ENCODE measurements at places on chromosomes 4 and X.
A peak's percentile ranks its signal among the peaks of the same experiment; 100 is the strongest.

DNA sequence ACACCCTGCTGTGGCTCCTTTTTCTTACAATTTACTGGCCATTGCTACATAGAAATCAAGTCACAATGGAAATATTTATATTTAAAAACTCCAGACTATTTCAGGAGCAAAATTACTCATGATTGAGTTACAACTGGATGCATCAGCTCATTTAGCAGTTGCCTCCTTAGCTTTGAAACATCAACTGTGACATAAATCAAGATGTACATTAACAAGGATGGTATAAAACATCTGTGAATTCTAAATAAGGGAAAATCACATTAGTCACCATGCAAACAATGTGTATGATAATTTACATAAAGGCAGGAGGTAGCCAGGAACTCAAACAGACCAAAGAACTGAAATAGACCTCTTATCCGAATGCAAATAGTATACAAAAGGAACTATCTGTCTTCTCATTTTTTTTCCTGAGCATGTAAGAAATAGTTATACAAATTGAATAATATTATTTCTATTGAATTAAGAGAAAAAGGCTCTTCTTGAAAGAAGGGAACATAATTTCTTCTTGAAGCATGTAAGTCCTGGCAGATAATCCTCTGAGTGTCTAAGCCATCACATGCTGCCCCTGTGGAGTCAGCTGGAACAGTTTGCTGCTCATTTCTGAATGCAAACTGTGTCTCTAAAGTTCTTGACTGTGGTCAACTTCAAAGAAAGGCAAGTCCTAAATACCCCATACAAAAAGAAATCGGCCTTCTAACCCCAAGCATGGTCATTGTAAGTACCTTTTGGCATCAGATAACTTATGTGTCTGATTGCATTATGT lies 151.2 kb downstream of the NAA11 start:
- no peak for DNase-seq

GRCh38 chrX:26442340-26442739 lies 226.4 kb downstream of the MAGEB5 start:
- no peak for DNase-seq

GRCh38 chr4:40197879-40198689 lies 1.3 kb downstream of the RHOH start:
- DNase-seq, result peak; percentile 62

DNA sequence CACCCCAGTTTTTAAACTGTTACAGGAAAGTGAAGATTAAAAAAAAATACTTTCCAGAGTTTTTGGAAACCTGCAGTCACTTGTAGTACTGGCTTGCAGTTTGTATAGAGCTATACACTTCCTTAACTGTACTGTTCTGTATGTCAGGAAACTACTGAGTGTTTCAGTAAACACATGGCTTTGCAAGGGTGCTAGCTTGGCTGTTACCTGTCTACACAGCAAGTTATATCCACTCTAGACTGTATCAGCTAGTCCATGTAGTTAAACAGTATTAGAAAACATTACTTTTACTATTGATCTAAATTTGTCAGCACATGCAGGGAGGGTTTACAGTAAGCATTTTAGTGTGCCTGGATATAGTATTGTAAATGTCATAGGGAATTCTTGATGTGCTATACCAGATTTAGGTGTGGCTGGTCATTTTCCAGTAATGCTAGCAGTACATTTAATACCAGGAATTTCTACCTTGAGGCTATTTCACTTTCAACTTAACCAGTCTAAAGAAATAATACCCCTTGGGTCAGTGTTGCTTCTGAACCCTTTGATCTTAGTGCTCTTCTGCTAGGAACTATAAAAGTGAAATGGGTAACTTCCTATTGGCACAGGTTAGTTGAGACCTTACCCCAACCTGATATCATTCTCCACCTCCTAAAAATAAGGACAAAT lies 192.3 kb upstream of the ANKRD50 start:
- no peak for DNase-seq

- no peak for DNase-seq
These were observed 25.7 kb downstream of the USP53 start for GRCh38 chr4:119238068-119238722.

DNA sequence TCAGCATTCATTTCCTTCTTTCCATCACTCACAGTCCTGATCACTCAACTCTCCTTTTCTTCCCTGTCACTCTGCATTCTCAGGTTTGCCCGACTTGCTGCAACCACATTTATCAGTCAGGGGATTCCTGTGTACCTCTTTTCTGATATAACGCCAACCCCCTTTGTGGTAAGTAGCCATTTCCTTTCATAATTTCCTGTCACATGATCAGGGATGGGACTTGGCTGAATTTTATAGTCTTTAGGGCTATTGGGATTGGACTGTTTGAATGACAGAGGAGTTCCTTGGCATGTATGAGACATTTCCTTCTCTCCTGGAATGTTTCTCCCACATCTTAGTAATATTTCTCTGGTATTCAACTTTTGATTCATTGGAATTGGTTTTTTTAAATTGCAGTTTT lies 11.0 kb downstream of the PGM2 start:
- no peak for DNase-seq

- DNase-seq, result no peak
These were observed 3.5 kb downstream of the BEND4 start for GRCh38 chr4:42149004-42149403.

DNA sequence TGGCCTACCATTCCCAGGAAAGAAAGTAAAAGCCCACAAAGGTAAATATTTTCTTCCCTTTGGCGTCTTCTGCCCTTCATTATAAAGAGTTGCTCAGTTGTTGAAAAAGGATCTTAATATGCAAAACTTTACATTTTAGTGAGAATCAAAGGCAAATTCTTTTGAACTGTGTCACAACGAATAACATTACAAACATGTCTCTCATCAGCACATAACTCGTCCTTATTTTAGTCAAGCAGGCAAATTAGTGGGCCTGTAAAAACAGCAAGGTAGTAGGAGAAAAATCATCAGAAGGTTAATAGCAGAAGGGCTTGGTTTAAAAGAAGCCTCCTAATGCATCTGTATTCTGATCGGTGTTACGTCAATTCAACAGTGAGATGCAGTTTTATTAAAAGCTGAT lies 647.3 kb upstream of the DIPK2B start:
- DNase-seq, result no peak

DNA sequence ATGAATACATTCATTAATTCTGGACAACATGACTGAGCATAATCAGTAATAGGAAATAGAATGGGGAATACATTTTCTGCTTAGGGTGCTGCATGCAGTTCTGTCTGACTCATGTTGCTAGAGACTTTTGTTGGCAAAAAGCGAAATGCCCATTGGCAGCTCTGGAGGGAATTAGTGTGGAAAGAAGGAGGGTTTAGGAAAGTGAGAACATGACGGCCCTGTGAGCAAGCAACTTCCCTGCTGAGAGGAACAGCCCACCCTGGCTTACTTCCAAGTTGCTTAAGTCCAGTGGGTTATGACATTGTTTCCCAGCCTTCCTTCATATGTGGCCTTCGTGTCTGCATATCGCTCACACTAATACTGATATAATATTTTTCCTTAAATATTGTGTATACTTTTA lies 13.8 kb downstream of the MAD2L1 start:
- no peak for DNase-seq

- no peak for DNase-seq
These were observed 261.7 kb upstream of the FAM241A start for GRCh38 chr4:111883557-111883999.

- no peak for DNase-seq
These were observed 2277.7 kb upstream of the AGA start for GRCh38 chr4:179719766-179720450.

DNA sequence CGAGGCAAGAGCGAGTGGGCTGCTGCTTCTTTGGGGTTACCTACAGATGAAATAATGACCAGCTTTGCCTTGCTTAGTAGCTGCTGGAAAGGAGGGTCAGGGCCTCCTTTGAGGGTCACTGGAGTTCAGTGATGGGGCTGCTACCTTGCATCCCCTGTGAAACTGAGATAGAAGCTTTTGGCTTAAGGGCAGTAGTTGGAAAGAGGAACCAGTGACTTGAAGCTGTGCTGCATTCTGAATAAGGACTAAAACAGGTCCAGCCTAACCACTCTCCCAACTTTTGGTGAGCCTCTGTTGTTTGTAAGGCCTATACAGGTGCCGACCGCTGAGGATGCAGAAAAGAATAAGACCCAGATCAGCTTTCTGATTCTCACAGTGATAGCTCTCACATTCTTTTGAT lies 41.2 kb downstream of the RASL11B start:
- no peak for DNase-seq

DNA sequence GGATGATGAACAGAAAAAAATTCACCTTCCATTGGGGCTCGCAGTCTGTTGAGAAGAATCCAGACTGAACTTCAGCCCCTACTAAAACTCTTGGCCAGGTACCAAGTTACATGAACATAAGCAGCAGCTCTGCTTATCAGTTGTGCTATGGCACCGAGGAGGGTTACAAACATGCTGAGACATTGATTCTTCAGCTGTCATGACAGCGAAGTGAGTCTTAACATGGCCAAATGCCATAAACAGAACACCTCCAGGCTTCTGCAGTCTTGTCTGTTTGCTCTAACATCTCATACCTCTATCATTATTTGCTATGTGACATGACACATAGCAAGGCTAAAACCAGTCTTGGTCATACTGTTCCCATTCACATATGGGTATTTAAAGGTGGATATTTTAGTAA lies 521.5 kb downstream of the GRID2 start:
- no peak for DNase-seq

- DNase-seq, result no peak
These were observed 53.6 kb downstream of the LIN54 start for GRCh38 chr4:82957045-82957444.

DNA sequence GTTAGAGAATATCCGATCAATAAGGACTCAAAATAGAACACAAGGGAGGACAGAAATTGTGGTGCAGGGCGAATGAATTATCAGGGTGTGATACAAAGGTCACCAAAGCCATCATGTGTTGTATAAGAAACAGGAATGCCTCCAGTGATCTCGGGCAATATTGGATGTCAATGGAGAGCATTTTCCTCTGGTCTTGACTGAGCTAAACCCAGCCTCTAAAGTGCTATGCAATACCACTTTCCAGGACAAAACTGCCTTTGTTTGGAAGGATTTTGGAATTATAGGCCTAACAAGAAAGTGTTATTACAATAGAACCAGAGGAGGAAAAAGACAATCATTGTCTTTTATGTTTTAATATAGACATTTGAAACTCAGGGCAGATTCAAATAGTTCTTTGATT lies 281.7 kb downstream of the CHM start:
- no peak for DNase-seq

DNA sequence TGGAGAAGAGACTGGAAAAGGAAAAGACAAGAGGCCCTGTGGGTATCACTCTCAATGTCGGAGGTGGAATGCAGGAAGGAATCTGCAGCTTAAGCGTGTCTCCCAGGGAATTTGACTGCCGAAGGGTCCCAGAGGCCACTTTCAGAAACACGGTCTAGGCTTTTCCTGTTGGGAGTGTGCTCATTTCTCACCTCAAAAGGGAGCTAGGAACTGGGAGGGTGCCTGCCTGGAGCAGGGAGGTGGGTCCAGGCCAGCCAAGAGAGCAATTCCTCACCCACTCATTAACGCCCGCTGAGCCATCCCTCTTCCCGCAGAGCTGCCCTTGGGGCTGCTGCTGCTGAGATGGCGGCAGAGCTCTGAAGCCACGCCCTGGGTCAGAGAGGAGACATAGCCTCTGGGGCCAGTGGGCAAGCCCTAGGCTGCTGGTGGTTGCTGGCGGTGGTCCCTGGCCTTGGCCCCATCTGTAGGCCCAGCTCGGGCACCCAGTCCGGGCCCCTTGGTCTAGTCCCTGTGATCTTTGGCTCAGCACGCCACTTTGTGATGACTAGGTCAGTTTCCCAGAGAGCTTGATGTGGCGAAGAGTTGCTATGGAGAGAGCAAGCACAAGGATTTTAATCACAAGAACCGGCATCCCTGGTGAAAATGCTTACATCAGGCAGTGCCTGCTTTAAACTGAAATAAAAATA lies 4.1 kb downstream of the ZNF185 start:
- DNase-seq, result no peak

DNA sequence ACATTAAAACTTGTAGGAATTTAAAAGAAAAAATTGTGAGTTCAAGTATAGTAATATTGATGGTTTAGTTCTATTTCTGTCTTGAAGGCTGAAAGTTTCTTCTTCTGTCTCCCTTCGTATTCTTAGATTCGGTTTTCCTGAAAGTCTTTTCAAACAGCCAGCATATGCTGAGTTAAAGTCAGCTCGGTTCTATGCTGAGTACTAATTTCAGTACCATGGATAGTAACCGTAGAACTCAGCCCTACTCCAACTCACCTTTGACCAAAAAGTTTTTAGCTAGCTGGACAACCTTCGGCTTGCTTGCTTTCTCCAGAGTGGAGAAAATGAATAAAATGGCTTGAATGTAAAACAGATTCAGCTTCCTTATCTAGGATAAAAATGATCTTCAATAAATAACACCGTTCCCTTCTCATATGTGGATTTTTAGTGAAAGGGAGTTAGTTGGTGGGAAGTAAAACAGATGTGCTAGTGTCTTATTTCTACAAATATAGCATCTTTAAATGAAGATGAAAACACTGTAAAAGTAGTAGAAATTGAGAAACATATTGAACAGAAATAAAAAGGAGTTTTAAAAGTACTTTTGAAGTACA lies 5.2 kb downstream of the POU4F2 start:
- no peak for DNase-seq

DNA sequence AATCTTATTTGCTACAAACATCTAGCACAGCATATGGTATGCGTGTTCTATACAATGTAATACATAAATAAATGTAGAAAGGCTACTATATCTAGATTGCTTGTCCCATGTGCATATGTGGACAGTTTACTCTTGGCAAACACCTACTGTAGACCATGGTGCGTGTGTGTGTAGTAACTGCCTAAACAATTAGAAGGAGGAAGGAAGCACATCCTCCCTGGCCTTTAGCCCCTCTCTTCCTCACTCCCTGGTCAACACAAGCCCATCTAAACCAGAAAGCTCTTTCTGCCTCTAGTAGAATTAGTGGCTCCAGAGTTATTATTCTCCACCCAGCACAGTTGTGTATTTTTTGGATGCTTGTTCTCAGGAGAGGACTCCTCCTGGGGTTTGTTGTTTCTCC lies 73.9 kb downstream of the KDR start:
- DNase-seq, result no peak

- no peak for DNase-seq
These were observed 19.9 kb downstream of the SEPTIN11 start for GRCh38 chr4:76969495-76969894.

DNA sequence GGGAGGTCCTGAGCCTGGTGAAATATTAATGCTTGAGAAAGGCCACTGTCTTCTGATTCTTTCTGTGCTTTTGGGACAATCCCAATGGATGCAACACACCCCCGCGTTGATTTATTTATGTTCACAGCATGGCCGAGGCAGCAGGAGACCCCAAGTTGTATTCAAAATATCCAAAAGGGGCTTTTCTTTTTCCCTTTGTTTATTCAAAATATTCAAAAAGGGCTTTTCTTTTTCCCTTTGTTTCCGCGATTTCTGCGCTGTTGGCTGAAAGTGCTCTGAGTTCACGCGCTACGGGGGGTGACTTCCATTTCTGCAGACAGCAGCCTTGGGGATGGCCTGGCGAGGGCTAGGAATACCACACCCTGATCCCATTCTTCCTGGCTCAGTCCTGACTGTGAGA lies 59.5 kb upstream of the PPP2R3B start:
- no peak for DNase-seq

- no peak for DNase-seq
These were observed 201.0 kb upstream of the MAMLD1 start for GRCh38 chrX:150162141-150162540.

Measured in CD4-positive, alpha-beta T cell treated with Interleukin-6 at 100 ng/mL for 8 hours (primary cell).